ENCODE measurements at places on chromosomes 6 and 20. TPM values are rescaled to one million over a fixed set of nuclear protein-coding genes. Genes with fewer than 3 reads are reported as not detected.

The TRIM15 gene
- not detected for total RNA-seq

The TMEM74B gene
- total RNA-seq: 0.26 TPM

The TREM1 gene
- not detected for total RNA-seq

The PDSS2 gene
- 5.5 TPM for total RNA-seq

All from dermis microvascular lymphatic vessel endothelial cell (primary cell).